A172 (cell line): ENCODE measurements at places on chromosomes 6 and 20.

GRCh38 chr6:128711149-128711548 lies 171.8 kb upstream of the LAMA2 start:
- DNase-seq = no peak

- DNase-seq = no peak
These were observed 1.6 kb upstream of the OLIG3 start for GRCh38 chr6:137495703-137496336.

- DNase-seq = no peak
These were observed 39.7 kb downstream of the SLC35D3 start for GRCh38 chr6:136961848-136962247.

- peak; percentile 23 for DNase-seq
These were observed 182.6 kb downstream of the ERMARD start for GRCh38 chr6:169933839-169934698.

DNA sequence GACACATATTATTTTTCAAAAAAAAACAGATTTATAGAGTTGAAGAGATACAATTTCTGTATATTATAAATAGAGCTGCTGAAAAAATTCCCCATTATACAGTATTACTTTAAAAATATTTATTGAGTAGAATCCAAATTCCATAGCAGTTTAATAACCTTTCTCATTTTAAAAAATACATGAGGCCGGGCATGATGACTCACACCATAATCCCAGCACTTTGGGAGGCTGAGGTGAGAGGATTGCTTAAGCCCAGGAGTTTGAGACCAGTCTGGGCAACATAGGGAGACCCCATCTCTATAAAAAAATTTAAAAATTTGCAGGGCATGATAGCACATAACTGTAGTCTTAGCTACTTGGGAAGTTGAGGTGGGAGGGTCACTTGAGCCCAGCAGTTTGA lies 13.0 kb downstream of the ATRN start:
- peak; percentile 15 for DNase-seq

DNA sequence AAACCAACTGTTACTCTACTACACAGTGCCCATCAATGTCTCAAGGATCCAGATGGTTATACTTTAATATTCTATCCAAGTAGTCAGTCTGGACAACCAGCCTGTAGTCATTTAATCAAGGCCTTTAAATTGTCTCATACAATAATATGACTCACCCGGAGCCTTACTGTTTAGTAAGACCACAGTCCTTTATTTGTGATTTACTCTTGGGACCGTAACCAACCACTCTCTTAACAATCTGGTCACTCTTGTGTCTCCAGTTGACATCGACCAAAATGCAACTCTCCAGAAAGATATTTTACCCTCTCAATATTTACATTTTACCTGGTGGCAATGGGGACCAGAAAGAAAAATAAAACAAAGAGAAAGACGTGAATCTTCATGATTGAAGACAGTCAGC lies 14.9 kb downstream of the DEFB114 start:
- DNase-seq = no peak

- DNase-seq = no peak
These were observed 113.8 kb downstream of the JPH2 start for GRCh38 chr20:44073011-44073674.

GRCh38 chr6:88722686-88723085 lies 240.7 kb downstream of the RNGTT start:
- DNase-seq = no peak

GRCh38 chr20:20551409-20551808 lies 161.0 kb downstream of the RALGAPA2 start:
- no peak for DNase-seq

DNA sequence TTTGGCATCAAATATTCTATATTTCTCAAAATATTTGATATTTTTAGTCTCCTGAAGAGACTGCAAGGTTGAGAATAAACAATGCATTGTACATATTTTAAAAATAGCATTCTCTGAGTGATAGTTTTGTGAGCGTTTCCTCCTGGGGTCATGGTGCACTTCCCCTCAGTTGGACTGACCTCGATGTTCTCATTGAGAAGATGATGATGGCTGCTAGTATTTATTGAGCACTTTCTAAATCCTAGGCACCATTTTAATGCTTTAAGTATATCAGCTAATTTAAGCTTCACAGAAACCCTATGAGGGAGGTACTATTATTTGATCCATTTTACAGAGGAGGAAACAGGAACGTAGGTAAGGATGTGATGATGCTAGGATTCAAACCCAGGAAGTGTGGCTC lies 18.2 kb downstream of the DSE start:
- no peak for DNase-seq

- DNase-seq = no peak
These were observed 333.8 kb downstream of the PKHD1 start for GRCh38 chr6:51753635-51754034.

GRCh38 chr6:22627644-22628043 lies 58.3 kb downstream of the HDGFL1 start:
- no peak for DNase-seq

DNA sequence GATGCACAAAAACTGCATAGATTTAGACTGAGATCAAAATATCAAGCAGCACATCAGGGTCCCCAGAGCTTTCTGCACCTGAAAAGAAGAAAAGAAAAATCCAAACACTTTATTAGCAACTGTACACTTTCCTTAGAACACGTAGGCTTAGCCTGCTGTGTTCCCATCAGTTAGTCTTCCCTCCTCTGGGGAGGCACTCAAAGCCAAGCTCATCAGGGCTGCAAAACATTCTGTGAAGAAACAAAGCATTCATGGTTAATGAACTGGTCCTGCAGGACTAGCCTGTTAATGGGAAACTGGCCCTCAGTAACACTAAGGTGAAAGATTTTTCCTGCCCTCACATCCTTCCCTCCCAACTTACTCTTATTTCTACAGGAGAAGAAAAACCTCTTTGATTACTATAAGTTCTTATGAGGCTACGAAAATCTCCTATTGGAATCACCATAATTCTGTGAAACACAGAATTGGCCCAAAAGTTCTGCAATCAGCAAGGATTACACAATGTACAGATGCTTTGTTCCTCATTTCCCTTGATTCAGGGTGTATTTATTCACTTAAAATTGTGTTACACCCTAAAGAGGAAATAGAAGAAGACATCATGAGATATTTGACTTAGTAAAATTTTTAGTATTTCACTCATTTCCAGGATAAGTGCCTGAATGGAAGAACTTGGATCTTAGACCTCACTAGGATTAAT lies 901.0 kb upstream of the MAP3K7 start:
- no peak for DNase-seq

- DNase-seq = peak; percentile 83
These were observed 48.9 kb downstream of the PRDM1 start for GRCh38 chr6:106134906-106135634.

DNA sequence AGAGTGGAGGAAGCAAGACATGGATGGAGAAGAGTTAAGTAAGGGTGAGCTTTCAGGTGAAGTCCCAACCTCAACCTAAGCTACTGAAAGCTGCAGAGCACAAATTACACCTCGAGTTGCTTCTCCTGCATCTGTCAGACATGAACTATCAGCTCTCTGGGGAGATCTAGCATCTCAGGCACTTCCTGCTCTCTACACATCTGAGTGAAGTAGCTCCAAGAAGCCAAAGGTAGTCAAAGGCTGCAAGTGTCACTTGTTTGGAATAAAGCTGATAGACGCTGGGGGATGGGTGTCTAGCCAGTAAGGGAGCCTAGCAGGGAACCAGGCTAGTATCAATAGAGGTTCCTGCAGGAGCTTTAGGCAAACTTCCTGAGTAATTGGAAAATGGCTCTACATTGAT lies 228.0 kb downstream of the PLCB1 start:
- DNase-seq = no peak

GRCh38 chr20:52047811-52048764 lies 143.5 kb downstream of the ZFP64 start:
- DNase-seq = peak; percentile 35

DNA sequence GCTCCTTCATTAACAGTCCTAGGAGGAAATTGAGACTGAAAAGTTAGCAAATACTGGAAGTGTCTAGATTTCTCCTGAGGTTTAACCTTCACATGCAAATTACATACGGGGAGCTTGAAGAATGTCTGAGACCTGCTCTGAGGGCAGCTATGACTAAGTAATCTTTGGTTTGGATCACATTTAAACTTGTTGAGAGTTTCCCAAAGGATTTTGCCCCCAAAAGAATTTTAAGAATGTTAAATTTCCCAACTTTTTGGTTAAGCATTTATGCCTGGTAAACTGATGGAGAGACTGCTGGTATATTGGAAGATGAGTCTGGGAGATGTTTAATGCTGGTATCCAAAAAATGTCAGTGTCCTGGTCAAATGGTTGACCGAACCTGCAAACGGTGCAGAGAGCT lies 97.0 kb downstream of the RREB1 start:
- DNase-seq = no peak

GRCh38 chr20:60649541-60649940 lies 602.5 kb upstream of the CDH4 start:
- no peak for DNase-seq

DNA sequence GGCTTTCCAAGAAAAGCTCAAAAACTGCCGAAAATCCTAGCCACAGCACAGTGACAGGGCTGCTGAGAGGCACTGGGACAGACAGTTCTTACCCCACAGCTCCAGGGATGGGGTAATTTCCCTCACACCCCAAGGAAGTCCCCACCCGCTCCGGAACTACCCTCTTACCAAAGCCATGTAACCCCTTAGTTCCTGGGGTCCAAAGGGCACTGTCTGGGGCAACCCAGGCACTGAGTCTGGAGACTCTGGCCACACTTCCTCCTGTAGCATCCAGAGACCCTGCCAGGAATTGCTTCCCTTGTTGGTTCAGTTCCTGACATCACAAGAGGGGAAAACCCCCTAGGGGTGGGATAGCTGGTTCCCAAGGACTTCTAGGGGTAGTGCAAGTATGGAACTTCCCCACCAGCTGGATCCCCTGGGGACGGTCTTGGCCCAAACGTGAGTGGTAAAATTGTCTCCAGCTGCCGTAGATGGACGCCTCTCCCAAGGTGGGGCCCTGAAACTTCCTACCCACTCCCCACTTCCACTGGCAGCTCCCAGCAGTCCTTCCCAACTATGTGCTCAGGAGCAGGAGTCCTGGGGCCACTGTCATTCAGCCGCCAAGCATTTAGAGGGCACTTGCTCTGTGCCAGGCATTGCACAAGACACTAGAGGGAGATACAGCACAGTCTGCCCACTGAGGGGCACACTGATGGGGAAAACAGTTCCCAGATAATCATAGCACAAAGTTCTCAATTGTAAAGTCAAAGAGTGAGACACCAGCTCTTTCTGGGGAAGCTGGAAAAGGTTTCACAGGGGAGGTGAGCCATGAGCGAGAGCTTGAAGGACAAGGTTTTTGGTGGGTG lies 17.2 kb upstream of the HCK start:
- DNase-seq = no peak

- peak; percentile 43 for DNase-seq
These were observed 44.1 kb downstream of the SNX9 start for GRCh38 chr6:157867155-157867559.
